ENCODE measurements at places on chromosomes 1 and 21.

DNA sequence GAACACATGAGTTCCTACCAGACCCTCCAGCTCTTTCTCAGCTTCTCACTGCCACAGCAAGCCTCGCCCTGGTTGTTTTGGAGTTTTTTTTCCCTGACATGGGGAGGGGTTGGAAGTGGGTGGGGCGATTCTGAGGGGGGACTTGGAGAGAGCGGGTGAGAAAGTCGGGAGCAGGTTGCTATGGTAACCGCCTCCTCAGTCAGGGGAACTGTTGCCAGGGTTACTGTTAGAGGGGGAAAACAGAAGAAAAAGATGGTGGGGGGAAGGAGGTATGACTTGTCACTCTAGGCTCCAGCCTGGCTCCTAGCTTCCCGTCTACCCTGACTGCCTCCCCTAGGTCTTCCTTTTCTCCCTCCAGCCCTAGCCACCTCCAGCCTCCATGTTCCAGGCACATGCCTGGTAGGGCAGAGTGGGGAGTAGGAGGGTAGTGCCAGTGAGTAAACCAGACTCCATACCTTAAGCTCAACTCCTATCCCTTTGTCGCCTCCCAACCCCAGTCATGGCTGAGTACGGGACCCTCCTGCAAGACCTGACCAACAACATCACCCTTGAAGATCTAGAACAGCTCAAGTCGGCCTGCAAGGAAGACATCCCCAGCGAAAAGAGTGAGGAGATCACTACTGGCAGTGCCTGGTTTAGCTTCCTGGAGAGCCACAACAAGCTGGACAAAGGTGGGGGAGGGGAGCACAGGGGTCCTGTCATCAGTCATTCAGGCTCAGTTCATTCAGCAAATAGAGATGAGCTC is 6.0 kb downstream of the PEA15 start:
- DNase-seq = no peak

DNA sequence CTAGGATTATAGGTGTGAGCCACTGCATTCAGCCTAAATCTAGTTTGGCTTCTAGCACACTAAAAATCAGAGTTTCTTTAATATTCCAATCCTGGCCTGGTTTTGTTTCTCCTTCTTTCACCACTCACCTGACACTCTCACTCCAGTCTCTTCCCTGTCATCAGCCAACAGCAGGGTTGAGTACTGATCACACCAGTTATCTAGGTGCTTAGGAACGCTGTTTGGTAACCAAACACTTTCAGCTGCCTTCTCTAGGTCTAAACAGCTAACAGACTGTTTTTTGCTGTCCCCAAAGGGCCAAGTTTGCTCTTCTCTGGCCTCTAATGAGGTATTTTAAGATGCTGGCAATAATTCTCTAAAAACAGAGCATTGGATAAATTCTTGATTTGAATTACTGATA is 17.7 kb upstream of the FRRS1 start:
- DNase-seq = no peak

- DNase-seq = no peak
These were observed 2.3 kb upstream of the RGS13 start for GRCh38 chr1:192633533-192634253.

GRCh38 chr1:167191958-167192357 is 28.7 kb upstream of the POU2F1 start:
- no peak for DNase-seq

DNA sequence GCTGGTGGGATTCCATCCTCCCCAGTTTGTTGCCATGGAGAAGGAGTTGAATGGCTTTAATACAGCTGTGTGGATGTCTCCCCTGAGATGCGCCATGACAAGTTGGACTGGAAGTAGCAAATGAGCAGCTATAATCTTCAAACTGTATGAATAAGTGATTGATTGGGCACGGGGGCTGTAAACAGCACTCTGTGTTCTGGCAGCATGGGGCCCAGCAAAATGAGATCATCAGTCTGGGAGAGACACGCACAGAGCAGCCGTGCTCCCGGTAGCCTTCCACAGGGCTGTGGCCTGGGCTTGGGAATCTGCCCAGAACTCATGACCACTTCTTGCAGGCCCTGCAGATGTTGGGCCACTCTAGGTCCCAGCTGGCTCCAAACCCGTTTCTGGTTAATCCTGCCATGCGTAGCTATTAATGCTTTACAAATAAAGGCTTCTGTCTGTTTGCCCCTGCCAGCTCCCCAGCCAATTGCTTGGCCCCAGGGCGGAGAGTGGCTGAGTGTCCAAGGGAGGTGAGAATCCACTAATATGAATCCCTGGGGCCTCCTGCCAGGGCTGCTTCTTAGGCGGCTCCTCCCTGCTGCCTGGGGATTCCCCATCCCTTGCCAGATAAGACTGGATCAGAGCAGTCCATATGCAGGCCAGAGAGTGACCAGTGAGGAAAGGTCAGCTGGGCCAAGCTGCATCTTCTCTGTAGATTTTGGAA is 642.9 kb downstream of the AJAP1 start:
- DNase-seq = no peak

All from iPS DF 19.7 (cell line).